H1 (cell line): ENCODE measurements at places on chromosomes 1 and 21. TPM values are rescaled to one million over a fixed set of nuclear protein-coding genes. Genes with fewer than 3 reads are reported as not detected.

The DENND2D gene
- total RNA-seq: 0.57 and 0.58 TPM in 2 replicates

The TCEA3 gene
- 0.21 TPM in 1 of 2 replicates, not detected in the other for total RNA-seq

The MROH7 gene
- total RNA-seq: 0.07 TPM in 1 of 2 replicates, not detected in the other

The OR2T33 gene
- not detected in 2 replicates for total RNA-seq

The CSMD2 gene
- 14.6 and 14.7 TPM in 2 replicates for total RNA-seq

The PEX10 gene
- 24.3 and 24.7 TPM in 2 replicates for total RNA-seq

The METTL13 gene
- total RNA-seq: 63.1 and 66.3 TPM in 2 replicates

The KLHDC7A gene
- 18.9 and 19.1 TPM in 2 replicates for total RNA-seq

The CHAF1B gene
- total RNA-seq: 22.0 and 23.1 TPM in 2 replicates

The TAGLN2 gene
- total RNA-seq: 86.0 and 93.0 TPM in 2 replicates

The GABRD gene
- 1.8 and 1.9 TPM in 2 replicates for total RNA-seq

The MYCL gene
- 28.8 and 29.9 TPM in 2 replicates for total RNA-seq

The BARHL2 gene
- total RNA-seq: 0.15 TPM in 2 replicates

The ARTN gene
- 22.7 and 23.3 TPM in 2 replicates for total RNA-seq

The PEF1 gene
- total RNA-seq: 35.2 and 38.8 TPM in 2 replicates

The ANGPTL1 gene
- total RNA-seq: not detected in 2 replicates

The PHLDA3 gene
- total RNA-seq: 27.5 and 27.7 TPM in 2 replicates

The OR2T5 gene
- not detected in 2 replicates for total RNA-seq

The SGIP1 gene
- total RNA-seq: 2.0 and 2.1 TPM in 2 replicates

The TRIM67 gene
- total RNA-seq: not detected in 2 replicates

The TMEM79 gene
- 1.7 and 2.1 TPM in 2 replicates for total RNA-seq

The SPAG17 gene
- 0.56 and 0.67 TPM in 2 replicates for total RNA-seq

The KMO gene
- total RNA-seq: not detected in 2 replicates
